ENCODE measurements at places on chromosomes 2 and 18.
A peak's percentile ranks its signal among the peaks of the same experiment; 100 is the strongest.

- DNase-seq = no peak
Observed at GRCh38 chr18:75211626-75211952, 992 bp downstream of the TSHZ1 start.

GRCh38 chr2:168179592-168179991 is 67.8 kb downstream of the STK39 start:
- no peak for DNase-seq

- no peak for DNase-seq
Observed at GRCh38 chr2:209648714-209649113, 122.9 kb upstream of the UNC80 start.

GRCh38 chr2:6421138-6421730 is 444.5 kb downstream of the CMPK2 start:
- no peak for DNase-seq

DNA sequence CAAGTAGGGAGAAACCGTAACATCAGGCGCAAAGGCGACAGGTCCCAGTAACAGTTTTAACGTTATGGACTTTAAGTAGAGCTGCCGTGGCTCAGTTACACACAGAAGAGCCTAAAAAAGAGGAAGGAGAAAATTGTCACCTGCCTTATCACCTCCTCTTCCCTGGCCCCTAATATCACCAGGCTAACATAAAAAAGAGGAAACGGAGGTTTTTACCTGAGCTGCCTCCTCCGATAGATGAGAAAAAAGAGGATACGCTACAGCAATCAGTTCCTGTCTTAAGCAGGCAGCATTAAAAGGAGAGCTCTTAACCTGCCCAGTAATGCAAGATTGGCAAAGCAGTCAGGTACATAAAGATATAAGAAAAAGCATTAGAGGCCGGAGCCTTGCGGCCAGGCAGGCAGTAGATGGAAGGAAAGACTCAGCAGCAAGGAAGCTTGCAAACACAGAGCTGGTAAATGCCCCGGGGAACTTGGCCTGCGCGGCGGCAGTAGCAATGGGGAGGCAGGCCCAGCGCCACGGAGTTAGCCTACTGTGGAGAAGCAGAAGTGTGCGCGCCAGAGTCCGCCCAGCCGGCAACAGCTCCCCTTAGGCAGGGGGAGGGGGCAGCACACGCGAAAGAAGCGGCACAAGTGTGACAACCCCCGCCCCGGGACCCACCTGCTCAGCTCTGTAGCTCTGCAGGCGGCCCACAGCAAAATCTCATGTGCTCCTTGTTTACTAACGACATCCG is 116.3 kb upstream of the SCN7A start:
- DNase-seq = no peak

- no peak for DNase-seq
Observed at GRCh38 chr2:6929196-6929819, 12.1 kb downstream of the RNF144A start.

- no peak for DNase-seq
Observed at GRCh38 chr2:164141271-164141670, 405.5 kb upstream of the FIGN start.

- no peak for DNase-seq
Observed at GRCh38 chr2:149068225-149068995, 29.9 kb downstream of the LYPD6B start.

DNA sequence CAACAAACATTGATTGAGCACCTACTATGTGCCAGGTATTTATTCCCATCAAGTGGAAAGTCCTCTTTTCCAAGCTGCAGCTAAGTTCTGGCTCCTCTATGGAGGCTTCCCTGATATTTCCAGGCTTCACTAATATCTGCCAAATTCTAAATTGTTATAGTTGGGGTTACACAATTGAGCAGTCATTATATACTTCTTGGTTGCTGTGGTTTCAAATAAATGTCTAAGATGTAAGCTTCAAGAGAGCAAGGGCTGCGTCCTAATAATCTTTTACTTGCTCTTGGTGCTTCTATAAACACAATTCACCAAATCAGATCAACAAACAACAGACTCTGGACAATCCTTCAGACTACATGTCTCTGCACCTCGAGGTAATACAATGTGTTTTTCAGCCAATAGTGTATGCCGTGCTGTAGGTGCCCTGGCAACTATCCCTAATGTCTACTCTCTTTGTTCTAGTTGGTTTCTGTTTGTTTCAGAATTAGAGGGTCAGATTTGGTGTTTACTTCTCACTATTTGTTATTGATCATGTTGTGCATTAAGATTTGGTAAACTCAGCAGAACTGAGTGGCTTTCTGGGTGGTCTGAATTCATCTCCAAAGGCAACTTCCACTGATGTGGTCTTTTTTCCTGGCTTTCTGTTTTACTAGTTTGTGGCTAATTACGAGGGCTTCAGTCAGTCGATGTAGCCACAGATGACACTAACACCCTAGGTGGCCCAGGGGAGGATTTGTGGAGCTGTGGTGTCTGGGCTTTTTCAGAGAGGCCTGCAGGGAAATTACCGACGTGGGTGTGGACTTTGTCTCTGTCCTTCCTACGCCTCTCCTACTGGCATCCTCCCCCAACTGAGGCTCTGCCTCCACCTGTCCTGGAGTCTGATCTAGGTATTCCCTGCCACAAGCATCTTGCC is 50.4 kb downstream of the CDCA7 start:
- no peak for DNase-seq

DNA sequence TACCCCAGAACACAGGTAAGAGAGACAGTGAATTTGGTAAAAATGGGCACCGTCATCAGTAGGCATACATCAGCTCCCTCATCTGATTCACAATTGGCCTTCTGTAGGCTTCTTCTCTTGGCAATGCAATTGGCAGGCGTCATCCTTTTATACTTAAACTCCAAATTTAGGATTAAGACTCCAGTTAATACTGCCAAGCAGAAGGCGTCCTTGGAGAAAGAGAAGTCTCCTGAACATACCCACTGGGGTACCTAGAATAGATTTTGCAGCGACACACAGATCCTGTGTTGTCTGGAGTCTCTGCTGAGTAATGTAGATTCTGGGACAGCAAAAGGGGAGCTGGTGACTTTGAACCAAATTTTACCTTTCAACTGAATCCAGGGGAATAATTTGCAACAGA is 592 bp upstream of the METAP1D start:
- DNase-seq = no peak

- DNase-seq = no peak
Observed at GRCh38 chr2:66541646-66542045, 106.7 kb downstream of the MEIS1 start.

DNA sequence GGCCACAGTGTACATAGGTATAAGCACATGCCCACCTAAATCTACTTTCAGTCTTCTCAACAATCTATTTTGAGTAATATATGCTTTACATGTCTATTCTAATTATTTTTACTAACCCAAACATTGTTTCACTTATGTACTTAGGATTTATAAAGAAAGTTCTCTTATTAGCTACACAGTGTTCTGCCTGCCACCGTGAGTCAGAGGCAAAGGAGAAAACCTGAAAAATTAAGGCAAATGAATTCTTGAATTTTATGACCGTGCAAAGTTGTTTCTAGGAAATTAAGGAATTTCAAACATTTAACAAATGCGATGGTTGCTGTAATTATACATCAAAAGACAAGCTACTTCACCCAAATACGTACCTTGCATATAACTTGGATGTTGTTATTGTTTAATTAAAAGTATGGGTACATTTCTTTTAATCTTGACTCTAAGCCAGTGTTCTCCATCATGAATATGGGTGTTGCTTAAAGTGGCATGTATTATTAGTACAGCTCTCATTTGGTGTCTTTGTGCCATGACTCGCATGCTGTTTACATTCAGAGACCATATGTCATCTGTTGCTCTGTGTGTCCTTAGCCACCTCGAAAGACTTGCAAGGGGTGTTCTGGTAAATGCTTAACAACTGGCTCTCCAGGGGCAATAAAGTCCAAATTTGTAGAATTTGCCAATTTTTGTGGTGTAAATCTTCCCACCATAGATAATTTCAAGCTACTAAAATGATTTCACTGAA is 154.3 kb upstream of the FN1 start:
- no peak for DNase-seq

GRCh38 chr2:69579536-69579935 is 64.0 kb downstream of the AAK1 start:
- DNase-seq = no peak

- peak; percentile 90 for DNase-seq
Observed at GRCh38 chr2:25228848-25229278, 60.5 kb upstream of the POMC start.

DNA sequence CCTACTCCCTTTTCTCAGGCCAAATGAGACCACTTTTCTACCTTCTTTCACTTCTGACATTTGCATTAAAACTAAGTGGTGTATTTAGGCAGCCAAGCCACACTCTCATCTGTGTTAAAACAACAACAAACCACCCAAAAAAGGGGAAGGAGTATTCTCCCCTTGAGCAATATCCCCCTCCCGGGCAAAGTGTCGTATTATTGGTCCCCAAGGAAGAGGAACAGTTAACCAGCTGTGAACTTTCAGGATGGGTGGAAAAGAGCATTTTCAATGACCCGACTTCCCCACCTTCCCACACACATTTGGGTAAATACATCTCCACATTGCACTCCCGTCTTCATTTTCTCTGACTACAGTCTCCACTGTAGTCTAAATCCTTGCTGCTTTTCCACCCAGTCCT is 44.3 kb downstream of the FEZ2 start:
- DNase-seq = no peak

- DNase-seq = no peak
Observed at GRCh38 chr2:156511803-156512202, 75.6 kb downstream of the GPD2 start.

DNA sequence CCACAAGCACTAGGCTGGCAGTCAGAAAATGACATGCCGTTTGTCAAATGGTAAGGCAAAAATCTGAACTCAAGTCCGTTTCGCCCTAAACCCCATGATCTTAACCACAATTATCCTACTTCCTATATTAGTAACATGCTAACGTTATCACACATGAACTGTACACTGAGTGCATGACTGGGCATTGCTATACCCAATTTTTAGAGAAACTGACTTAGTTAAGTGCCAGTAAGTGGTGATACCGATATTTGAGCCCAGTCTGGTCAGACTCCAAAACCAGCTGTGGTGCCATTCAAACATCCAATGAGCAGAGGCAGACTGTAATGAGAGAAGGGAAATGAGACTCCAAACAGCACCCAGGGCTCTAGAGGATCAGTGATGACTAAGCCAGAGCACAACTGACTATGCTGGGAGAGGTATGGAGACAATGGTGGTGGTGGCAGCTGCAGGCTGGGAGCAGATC is 311.7 kb upstream of the PKDCC start:
- DNase-seq = no peak

DNA sequence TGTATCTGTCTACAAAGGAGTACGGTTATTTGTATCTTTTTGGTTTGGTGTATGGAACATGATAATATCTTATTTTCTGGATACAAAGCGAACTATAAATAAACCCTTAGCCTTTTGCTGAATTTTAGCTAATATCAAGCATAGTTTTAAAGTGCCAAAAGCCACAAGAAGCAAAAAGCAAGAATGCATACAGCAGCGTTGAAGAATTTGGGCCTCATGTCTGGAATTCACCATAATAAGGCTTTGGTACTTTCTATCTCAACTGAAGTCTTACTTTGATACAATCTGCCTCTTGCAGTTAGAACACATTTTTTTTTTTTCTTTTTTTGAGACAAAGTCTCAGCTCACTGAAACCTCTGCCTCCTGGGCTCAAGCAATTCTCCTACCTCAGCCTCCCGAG is 151.5 kb downstream of the ERBB4 start:
- DNase-seq = no peak

DNA sequence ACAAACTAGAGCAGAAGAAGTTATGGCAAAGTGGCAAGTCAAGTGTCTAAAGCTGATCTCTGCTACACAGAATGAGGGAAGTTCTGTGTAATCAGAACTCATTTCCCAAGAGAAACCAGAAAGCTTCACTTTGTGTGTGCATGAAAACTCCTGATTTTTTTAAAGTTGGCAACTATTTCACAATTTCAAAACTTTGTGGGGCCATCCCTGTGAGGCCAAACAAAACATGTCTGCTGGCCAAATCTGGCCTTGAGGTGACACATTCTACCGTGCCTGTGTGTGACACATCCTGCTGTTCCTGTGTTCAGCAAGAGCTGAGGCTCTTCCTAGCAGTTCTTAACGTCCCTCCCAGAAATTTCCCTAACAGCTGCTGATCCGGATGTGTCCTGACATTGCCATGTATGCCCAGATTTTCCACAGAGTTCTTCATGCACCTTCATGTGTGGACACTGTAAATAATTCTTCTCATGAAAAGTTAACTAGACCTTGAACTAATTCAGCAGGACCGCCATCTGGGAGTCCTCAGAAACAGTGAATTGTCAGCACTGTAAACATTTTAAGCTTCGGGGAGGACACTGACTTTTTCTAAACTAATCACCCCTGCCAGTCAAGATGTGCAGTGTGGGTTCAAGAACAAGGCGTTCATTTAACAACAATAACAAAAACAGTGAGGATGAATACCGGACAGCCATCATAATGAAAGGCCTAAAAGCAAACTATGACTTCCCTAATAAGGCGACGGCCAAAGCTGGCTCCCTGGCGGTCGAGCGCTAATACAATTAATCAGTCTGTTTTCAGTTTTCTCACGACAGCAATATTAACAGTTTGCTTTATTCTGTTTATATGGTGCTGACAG is 99.0 kb downstream of the PLEKHM3 start:
- DNase-seq = no peak

DNA sequence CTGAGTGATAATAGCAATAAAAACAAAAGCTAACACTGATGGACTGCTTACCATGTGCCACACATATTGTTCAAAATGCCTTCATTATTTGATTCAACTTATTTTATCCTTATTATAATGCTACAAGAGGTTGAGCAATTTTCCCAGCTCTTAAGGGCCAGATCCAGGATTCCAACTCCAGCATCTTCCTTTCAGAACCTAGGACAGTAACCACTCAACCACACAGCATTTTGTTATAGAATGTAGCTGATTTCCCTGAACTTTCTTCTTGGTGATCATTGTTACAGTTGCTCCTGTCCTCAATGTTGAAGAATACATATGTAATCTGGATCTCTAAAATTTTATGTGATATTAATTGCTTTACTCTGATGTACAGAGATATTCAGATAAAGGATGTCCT is 341.7 kb downstream of the PIK3C3 start:
- DNase-seq = no peak

- no peak for DNase-seq
Observed at GRCh38 chr2:7033136-7033960, 116.1 kb downstream of the RNF144A start.

GRCh38 chr2:72676341-72677025 is 149.3 kb downstream of the EXOC6B start:
- DNase-seq = no peak
